ENCODE measurements at places on chromosomes 12 and 14.

DNA sequence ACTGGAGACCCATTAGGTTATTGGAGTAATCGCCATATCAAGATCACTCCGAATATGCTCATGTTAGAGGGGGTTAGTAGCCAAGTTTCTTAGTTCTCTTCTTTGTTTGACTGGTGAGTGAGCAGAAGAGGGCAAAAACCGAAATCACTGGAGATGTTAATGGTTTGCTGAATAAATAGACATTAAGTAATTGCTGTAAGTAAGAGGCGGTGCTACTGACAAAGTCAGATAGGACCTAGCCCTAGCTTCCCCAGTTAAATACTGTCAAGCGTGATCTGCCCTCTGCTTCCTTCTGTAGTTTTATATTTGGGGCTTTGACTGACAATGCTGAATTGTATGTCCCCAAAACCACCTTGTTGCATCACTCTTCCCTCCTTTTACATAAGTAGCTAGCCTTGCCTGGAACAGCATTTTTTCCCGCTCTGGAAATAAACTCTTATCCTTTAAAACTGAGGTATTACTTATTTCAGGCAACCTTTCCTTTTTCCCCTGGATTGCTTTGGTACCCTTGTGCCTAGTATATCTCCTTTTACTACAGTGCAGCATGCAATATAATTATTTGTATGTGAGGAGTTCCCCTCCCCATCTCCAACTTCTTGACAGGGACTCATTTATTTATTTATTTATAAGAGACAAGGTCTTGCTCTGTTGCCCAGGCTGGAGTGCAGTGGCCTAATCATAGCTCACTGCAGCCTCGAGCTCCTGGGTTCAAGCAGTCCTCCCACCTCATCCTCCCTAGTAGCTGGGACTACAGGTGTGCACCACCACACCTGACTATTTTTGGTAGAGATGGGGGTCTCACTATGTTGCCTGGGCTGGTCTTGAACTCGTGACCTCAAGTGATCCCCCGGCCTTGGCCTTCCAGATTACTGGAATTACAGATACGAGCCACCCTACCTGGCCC is 1.4 kb downstream of the SNRPF start:
- DNase-seq, result no peak

- DNase-seq, result no peak
These were observed 69.3 kb downstream of the ZFC3H1 start for GRCh38 chr12:71594214-71594948.

DNA sequence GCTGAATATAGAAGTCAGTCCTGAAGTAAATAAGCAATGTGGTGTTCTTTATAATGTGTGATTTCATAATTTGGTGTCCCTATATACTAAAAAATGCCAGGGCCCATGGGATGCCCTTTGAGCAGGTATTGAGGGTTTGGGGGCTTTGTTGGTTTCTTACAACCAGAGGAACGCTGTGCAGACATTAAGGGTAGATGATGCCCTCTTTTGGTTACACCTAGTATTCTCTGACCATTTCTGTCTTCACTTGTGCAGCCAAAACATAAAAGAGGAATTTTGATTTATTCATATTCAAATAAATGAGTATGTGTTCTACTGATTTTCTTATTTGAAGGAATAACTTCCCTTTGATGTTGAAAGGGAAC is 3.0 kb downstream of the LGR5 start:
- DNase-seq, result no peak

DNA sequence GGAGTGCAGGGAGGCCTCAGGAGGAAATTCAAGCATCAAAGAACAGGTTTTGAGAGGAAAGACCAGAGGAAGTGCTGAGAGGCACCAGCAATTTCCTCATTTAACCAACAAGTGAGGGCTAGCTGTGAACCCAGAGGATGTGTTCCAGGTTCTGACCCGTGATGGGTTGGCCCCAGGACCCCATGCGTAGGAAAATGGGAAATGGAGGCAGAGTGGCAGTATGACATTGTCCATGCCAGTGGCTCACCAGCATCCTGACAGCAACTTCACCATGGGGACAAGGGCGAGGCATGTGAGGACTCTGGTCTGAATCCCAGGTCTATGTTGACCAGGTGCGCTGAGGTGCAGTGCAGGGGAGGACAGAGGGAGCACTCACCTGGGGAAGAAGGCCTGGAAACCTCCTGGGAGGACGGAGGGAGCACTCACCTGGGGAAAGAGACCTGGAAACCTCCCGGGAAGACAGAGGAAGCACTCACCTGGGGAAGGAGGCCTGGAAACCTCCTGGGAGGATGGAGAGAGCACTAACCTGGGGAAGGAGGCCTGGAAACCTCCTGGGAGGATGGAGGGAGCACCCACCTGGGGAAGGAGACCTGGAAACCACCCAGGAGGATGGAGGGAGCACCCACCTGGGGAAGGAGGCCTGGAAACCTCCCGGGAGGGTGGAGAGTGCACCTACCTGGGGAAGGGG is 6.7 kb upstream of the CACNA2D4 start:
- no peak for DNase-seq

GRCh38 chr12:15584366-15585041 is 204.7 kb downstream of the EPS8 start:
- DNase-seq, result peak; percentile 79

- peak; percentile 75 for DNase-seq
These were observed 226.9 kb upstream of the CRY1 start for GRCh38 chr12:107320033-107320928.

DNA sequence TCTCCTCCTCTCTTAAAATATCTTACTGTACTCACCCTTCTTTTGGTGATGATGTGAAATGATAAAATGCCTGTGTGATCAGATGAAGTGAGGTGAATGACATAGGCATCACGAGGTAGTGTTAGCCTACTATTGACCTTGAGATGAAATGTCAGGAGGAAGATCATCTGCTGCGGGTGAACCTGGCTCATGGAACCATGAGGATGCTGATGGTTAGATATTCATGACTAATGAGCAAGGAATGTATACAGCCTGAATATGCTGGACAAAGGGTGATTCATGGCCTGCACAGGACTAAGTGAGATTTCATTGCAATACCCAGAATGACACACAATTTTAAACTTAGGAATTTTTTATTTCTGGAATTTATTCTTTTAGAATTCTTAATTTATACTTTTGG is 89.6 kb downstream of the DAAM1 start:
- peak; percentile 25 for DNase-seq

- DNase-seq, result no peak
These were observed 13.9 kb upstream of the GYS2 start for GRCh38 chr12:21618566-21618965.

DNA sequence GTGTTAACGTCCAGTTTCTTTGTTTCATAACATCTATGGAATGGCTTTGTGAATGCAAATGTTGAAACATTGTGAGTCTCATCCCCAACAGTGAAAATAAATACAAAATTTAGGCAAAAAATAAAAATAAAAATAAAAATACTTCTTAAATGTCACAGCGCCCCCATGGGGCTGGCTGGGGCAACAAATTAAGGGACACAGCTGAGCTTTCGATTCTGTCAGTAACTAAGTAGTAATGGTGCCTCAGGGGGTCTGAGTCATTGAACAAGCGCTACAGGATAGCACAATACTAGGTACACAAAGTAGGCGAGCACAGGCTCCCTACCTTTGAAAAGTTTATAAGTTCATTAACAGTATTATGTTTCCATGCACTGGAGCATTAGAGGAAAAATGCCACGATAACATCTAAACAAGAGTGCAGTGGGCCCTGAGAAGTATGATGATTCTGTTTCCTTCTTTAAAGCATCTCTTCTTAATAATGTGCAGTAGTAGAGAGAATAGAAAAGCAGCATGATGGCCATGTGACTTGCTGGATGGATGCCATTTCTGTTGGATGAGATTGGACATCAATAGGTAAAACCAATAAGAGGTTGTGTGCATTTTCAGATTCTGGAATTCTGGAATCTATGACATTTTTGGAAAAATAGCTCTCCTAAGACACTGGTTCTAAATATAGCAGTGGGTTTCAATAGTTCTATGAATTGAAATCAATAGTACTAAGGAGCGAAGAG is 667.2 kb downstream of the DIO2 start:
- DNase-seq, result no peak

DNA sequence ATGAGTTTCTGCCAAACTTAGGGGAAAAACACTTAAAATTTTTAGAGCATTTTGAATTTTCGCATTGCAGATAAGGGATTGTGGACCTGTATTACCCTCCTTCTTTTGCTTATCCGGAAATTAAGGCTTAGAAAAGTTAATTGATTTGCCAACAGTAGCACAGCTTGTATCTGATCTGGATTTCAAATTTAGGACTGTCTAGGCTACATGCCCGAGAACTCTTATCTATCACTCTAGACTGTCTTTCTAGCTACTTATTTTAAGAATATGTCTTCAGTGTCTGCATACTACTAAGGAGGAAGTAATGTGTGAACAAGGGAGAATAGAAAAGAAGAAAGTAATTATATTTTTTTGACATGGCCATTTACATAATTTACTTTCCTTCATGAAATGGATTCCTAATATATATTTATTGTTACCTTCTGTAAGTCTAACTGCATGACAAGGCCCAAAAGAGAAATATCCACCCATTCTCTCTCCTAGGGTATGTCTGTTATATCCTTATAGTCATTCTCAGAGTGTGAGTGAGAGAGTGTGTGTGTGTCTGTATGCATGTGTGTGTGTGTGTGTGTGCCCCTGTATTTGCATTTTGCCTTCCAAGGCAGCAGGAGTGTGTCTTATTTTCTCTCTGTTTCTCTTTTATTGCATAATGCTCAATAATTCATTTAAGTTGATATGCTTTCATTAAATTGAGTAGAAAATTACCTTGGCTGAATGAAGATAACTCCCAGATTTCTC is 132.1 kb downstream of the SLC5A8 start:
- no peak for DNase-seq

- no peak for DNase-seq
These were observed 35.2 kb downstream of the CDC42BPB start for GRCh38 chr14:103022002-103022684.

DNA sequence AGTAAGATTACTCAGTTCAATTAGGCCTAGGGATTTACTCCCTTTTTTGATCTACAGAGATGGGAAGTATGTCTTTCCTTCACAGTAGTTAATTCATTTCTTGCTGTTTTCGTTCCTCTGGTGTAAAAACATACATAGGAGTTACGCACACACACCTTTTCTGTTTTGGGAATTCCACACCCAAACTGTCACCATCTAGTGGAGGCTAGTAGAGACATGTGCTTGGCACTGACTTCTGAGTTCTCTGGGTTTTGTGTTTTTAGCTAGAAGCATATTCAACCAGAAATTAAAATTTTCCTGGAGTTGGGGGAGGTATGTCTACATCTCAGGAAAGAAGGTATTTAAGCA is 1.4 kb downstream of the SUSD6 start:
- DNase-seq, result no peak

All from suppressor macrophage treated with lipopolysaccharide for 1 hour (primary cell).